Heart right ventricle (tissue), 16 donors: ENCODE measurements at places on chromosomes 16 and 17. TPM values are rescaled to one million over a fixed set of nuclear protein-coding genes. Genes with fewer than 3 reads are reported as not detected.

GRCh38 chr16:51201604-51202003 is 50.5 kb upstream of the SALL1 start:
- DNase-seq, result no peak

DNA sequence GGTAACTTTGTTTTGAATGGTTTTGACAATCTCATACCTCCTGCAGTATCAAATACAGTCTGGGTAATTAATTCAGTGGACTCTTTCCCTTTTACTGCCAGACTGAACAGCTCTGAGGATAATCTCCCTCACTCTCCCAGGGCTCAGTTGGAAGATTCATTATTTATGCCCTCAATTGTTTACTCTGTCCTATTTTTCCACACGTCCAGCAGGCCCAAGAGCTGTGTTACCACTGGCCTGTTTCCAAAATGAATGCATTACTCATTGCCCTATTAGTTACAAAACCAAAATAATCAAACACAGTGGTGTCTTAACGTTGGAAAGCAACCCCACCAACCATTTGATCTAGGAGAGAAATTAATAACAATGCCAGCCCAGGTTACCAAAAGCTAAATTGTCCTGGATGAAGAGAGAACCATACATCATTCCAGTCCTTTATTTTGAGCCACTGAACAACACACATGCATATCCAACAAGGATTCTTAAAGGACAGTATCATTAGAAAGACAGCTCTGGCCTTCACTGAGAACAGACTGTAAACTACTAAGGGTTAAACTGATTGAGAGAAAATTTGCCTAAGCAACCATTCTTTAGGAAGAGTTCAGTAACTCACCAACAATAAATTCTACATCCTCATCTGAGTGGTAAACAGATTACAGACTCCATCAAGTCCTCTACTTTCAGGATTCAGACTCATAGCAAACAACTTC is 34.5 kb downstream of the FAM222B start:
- DNase-seq, result no peak

DNA sequence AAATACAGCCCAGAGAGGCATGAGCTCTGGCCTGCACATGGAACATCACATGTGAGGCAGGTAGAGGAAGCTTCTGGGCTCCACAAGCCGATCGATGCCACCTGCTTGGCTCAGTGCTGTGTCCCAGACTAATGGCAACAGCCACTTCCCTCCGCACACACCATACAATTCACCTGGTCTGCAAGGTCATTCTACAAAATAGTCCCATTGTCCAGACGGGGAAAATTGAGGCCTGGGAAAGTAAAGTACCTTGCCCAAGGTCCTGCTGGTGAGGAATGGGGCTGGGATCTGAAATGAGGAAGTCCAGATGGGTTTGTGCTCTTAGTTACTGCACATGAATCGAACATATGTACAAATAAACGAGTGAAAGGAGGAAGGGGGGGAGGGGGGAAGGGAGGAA is 88.0 kb downstream of the LITAF start:
- DNase-seq, result no peak

DNA sequence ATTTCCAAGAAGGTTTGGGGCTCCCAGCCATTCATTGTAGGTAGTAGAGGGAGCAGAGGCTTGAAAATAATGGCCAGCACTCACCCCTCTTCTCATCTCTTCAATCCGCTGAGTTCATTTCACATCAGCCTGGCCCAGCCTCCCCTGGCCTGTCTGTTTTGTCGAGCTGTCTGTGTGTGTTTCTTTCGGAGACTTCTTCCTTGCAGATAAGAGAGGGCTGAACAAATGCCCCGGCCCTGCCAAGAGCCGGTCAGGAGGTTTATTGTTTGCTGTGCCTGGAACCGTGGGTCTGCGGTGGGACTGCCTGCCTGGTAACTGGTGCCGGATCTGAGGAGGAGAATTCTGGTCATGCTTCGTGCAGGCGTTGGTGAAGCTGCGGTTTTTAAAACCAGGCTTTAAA is 3.4 kb downstream of the VPS4A start:
- DNase-seq, result no peak

GRCh38 chr17:29458066-29458465 is 67.9 kb downstream of the TAOK1 start:
- no peak for DNase-seq

- no peak for DNase-seq
Measured at GRCh38 chr17:80616705-80617104, 72.1 kb downstream of the RPTOR start.

GRCh38 chr16:48232493-48233040 is 11.5 kb upstream of the LONP2 start:
- DNase-seq, result no peak

- DNase-seq, result no peak
Measured at GRCh38 chr17:1083451-1084187, 86.7 kb downstream of the TIMM22 start.

DNA sequence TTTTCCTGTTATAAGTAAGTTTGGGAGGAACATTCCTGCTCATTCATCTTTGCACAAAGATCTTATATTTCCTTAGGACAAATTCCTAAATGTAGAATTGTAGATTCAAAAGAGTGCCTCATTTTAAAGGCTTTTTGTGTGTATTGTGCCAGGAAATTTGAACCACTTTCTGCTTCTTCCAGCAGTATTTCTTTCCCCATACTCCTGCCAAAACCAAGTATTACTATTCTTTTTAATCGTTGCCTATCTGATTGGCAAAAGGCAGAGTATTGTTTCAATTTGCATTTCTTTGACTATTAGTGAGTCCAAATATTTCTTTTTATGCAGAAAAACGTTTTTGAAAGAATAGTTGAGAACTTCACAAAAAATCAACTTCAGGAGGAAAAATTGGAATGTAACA is 9.3 kb downstream of the ANKS4B start:
- no peak for DNase-seq

DNA sequence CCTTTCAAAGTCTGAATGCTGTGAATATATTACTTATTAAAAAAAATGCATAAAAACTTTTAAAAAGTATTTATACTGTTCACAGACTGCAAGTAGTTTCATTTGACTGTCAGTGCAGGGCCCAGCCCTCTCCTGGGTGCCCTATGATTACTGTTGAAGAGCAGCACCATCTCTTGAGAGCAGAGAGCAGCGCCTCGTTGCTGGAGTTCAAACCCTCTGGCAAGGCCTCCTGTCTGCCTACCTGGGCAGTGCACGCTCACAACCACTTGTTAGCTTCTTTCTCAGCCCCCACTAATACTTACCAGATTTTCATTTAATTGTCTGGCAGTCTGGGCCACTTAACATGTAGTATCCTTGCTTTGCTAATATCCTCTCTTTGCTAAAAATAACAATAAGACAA is 233.4 kb downstream of the PHKB start:
- DNase-seq, result no peak

DNA sequence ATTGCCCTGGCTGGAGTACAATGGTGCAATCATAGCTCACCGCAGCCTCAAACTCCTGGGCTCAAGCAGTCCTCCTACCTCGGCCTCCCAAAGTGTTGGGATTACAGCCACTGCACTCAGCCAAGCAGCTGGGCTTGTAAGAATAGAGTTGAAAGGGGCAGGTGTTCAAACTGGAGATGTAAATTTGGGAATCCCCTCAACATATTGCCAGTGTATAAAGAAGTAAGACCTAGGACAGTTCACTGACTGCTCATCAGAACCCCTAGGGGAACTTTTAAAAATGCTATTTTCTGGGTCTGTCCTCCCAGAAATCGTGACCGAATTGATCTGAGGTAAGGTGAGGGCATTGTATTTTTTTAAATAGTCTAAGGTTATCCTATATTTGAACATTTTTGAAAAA is 8.9 kb upstream of the DNAJA2 start:
- DNase-seq, result no peak

- no peak for DNase-seq
Measured at GRCh38 chr16:2824626-2825025, 5.5 kb upstream of the ZG16B start.

Gene STAC2
- polyA plus RNA-seq, result 0.51 TPM

Gene KCNH6
- polyA plus RNA-seq, result not detected

Gene YBX2
- 0.49 TPM for polyA plus RNA-seq

Gene SEC14L5
- polyA plus RNA-seq, result 0.04 TPM

Gene WFDC1
- 5.7 TPM for polyA plus RNA-seq

Gene STX1B
- 0.07 TPM for polyA plus RNA-seq

Gene TMEM132E
- 0.09 TPM for polyA plus RNA-seq

Gene NOS2
- 0.06 TPM for polyA plus RNA-seq
